ENCODE measurements at places on chromosomes 4 and X.

- DNase-seq, result peak; percentile 38
Observed at GRCh38 chr4:155972098-155972497, 18.4 kb upstream of the CTSO start.

- DNase-seq, result peak; percentile 94
Observed at GRCh38 chr4:149409146-149409545, 406.5 kb downstream of the IQCM start.

DNA sequence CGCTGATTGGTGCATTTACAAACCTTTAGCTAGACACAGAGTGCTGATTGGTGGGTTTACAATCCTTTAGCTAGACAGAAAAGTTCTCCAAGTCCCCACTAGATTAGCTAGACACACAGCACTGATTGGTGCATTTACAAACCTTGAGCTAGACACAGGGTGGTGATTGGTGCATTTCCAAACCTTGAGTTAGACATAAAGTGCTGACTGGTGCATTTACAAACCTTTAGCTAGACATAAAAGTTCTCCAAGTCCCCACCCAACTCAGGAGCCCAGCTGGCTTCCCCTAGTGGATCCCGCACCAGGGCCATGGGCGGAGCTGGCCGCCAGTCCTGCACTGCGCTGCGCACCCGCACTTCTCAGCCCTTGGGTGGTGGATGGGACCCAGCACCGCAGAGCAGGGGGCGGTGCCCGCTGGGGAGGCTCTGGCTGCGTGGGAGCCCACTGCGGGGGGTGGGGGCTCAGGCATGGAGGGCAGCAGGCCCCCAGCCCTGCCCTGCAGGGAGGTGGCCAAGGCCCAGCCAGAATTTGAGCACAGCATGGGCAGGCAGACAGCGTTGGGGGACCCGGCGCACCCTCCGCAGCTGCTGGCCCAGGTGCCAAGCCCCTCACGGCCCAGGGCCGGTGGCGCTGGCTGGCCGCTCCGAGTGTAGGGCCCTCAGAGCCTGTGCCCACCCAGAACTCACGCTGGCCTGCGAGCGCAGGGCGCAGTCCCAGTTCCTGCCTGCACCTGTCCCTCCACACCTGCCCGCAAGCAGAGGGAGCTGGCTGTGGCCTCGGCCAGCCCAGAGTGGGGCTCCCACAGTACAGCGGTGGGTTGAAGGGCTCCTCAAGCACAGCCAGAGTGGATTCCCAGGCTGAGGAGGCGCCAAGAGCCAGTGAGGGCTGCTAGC lies 608.9 kb upstream of the LCORL start:
- no peak for DNase-seq

DNA sequence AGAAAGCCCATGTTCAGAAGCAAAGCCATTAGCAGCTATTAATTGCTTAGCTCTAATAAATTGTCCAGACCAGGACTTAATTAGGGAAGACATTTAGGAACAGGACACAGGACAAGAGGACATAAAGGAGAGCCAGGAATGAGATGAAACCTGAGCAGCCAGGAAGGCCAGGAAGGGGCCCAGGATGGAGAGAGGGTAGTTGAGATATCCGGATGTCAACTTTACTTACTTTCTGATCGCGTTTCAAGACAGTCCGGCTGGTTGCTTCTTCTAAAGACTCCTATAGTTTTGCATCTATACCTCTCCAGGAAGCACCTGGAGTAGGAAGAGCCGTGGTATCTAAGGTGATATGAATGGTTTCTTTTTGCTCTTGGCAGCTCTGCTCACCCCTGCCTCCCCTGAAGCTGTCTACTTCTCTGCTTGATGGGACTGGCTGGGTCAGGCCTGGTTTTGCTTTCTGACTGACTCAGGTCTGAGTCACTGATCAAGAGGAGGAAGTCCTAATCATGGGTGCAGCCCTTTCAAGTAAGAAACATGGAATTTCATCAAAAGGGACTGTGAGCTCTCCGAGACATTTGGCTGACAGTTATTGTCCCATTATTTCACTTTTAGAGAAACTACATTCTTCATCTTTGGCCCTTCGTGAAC lies 733.3 kb downstream of the RPA4 start:
- peak; percentile 32 for DNase-seq

- no peak for DNase-seq
Observed at GRCh38 chrX:38574858-38575257, 13.5 kb downstream of the TSPAN7 start.

- DNase-seq, result no peak
Observed at GRCh38 chr4:169124661-169125060, 114.6 kb upstream of the CBR4 start.

DNA sequence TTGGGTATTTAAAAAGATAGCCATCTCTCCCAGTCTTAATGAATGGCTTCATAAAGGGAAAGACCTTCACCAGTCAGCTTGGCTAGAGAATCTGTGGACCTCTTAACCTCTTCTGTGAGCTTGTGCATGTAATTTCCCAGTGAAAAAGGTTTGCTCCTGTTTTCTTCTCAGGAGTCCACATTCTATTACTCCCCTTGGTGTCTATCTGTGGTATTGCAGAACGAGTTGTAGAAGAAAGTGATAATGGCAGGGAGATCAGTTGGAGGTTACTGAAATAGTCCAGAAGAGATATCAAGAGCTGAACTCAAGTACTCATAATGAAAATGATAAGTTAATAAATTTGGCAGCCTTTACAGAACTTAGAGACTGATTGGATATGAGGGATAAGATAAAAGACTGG lies 16.5 kb upstream of the VAMP7 start:
- DNase-seq, result no peak

GRCh38 chrX:17453788-17454187 lies 78.8 kb downstream of the NHS start:
- DNase-seq, result no peak

DNA sequence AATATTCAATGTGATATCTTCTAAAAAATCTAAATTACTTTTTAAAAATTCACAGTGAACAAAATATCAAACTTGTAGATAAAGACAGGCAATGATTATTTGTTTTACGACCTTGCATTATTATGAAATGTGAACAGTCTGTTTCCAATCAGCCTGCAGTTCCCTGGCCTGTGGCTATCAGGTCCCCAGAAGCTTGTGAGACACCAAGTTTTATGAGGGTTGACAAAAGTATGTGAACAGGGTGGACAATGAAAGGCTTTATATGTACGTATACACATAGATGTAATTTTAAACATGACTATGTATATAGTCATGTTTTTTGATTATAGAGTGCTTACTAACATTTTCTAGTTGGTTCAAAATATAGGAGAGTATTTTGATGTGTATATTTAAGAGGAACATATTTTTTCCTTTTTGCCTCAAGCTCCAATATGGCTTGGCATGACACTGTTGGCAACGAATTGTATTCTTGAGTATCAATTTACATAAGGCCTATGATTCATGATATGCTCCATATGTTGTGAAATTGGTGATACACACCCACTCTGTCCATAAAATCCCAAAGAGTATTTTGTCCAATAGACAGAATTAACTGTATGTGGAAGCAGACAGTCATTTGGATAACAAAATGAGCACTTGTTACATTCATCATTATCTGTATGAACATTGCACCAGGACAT lies 55.7 kb downstream of the BTC start:
- DNase-seq, result no peak

GRCh38 chr4:2911868-2912267 lies 51.3 kb downstream of the NOP14 start:
- no peak for DNase-seq

DNA sequence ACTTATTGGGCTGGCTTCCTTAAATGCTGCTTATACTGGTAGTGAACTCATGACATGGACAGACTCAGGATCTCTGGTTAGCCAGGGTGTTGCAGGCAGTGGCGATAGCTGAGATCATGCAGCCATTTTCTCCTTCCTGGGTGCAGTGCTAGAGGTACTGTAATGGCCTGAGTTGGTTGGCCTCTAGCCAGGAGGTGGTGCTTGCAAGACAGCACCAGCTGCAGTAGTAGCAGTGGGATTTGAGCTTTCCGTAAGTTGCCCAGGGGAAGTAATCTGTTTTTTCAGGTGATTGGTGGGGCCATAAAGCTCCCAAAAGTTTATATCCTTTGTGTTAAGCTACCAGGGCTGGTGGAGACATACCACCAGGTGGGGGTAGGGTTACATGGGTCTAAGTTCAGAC lies 45.1 kb upstream of the AADAT start:
- no peak for DNase-seq

- DNase-seq, result no peak
Observed at GRCh38 chrX:114591121-114591520, 7.2 kb downstream of the HTR2C start.

GRCh38 chr4:87566276-87566675 lies 37.1 kb upstream of the SPARCL1 start:
- DNase-seq, result no peak

DNA sequence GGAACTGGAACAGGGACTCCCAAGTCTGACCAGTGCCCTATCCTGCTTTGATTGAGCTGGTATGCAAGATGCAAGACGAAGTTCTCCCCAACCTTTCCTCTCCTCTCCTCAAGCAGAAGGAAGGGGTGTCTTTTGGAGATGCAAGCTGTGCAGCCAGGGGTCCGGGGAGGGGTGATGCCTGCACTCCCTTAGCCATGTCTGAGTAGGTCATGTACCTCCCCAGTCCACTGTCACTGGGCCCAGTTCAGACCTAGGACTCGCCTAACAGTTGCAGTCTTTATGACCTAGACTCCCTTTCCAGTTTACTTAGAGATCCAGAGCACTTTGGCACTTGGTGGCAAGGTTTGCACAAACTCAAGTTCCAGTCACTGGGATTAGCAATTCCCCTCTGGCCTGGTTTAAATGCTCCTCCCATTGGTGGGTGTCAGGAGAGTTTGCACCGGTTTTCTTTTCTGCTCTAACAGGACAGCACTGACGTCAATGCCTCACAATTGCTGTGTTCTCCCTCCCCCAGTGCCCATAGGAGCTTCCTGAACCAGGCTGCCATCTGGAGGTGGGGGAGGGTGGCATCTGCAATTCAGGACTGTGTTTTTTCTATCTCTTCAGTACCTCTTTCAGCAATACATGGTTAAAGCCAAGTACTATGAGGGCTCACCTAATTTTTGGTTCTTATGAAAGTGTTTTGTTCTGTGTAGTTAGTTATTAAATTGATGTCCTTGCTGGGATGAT lies 782.2 kb downstream of the ARAP2 start:
- no peak for DNase-seq
